ENCODE measurements at places on chromosomes 3 and 15.

DNA sequence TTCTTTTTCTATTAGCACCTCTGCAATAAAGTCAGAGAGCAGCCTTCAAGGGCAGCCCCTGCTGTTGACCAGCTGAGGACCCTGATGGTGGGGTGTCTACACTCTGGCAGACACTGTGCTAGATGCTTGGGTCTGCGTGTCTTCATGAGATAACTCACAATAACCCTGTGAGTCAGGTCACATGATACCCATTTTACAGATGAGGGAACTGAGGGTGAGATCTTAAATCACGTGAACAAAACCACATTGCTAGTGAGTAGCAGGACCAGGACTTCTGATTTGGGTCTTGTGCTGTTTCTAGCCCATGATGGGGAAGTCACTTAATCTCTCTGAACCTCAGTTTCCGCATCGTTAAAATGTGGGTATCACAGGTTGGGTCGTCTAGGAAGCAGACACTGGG is 118.5 kb upstream of the LIPC start:
- no peak for DNase-seq

DNA sequence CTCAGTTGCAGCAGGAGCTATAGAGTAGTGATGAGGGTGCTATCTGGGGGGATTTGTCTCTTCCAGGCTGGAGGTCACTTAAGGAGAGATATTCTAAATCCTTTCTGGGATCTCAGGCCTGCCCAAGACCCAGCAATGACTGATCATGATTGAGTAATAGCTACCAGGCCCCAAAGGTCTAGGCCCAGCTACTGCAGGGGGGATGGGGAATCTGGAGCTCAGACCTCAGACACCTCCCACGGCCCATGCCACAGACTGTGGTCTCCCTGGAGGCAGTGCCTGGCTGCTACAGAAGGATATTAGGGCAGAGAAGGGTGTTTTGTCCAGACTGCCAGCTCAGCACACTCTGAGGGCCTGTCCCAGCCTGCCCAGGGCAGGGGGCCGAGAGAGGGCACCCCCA is 6.9 kb downstream of the SLC38A3 start:
- DNase-seq, result no peak

GRCh38 chr15:88985547-88986393 is 72.6 kb upstream of the MFGE8 start:
- no peak for DNase-seq

DNA sequence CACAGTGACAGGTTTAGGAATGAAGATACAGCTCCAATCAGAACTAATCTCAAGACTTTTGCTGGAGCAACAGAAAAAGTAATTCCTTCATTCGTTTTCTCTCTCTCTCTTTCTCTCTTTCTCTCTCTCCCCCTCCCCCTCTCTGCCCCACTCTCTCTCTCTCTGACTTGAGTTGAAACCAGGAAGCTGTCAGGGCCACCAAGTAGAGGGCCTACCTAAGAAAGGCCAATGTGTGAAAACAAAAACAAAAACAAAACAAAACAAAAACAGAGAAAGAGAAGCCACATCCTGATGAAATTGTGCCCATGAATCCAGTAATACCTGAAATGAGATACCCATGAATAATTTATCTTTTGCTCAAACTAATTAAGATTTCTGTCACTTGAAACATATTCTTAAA is 72.9 kb downstream of the ATP8B4 start:
- no peak for DNase-seq

DNA sequence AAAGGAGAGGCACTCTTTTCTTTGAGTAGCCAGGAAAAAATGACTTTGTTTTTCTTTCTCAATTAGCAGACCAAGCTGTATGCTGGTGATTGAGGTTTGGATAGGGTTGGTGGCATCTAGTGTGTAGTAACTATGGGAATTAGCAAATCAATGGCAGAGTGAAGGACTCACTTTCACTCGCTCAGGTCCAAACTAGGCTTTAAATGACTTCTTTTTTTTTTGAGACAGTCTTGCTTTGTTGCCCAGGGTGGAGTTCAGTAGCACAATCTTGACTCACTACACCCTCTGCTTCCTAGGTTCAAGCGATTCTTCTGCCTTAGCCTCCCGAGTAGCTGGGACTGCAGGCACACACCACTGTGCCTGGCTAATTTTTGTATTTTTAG is 35.9 kb downstream of the PRKCI start:
- DNase-seq, result no peak
